Fibroblast of villous mesenchyme (primary cell): ENCODE measurements at places on chromosomes 5 and 9. TPM values are rescaled to one million over a fixed set of nuclear protein-coding genes. Genes with fewer than 3 reads are reported as not detected.
A peak's percentile ranks its signal among the peaks of the same experiment; 100 is the strongest.

- no peak for DNase-seq
Observed at GRCh38 chr5:149326611-149327010, 18.7 kb upstream of the GRPEL2 start.

DNA sequence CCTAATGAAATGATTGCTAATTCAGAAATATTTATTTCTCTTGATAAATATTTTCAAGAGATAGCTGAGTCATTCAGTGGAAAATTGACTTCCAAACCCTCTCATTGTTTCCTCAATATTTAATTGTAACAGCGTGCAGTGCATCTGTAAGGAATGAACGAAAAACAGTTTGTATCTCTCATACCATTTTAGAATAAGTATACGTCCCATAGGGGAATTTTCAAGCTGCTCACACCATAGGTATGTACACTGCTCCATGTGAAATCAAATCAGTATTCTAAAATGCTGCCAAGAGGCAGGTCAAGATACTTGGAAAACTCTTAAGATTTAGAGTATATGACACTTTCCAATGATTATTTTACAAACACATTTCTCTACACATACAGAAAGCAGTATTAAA, 202.2 kb downstream of the ARL15 start:
- DNase-seq, result no peak

- no peak for DNase-seq
Observed at GRCh38 chr5:112310746-112311145, 108.3 kb downstream of the EPB41L4A start.

DNA sequence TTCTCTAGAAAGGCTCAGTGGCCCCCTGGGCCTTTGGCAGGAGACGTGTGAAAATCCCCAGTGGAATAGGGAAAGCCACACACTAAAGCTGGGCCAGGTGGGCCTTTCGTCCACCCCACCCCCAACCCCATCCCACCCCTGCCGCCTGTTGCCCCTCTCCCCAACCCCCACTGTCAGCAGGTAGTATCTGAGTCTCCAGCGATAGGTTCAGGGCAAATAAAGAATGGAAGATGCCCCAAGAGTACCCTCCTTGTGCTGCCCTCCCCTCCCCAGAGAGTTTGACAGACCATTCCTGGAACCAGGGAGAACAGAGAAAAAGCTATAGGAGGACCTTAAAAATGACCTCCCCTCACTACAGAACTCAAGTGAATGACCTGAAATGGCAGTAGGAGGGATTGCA, 36.7 kb upstream of the UBE2D2 start:
- no peak for DNase-seq

DNA sequence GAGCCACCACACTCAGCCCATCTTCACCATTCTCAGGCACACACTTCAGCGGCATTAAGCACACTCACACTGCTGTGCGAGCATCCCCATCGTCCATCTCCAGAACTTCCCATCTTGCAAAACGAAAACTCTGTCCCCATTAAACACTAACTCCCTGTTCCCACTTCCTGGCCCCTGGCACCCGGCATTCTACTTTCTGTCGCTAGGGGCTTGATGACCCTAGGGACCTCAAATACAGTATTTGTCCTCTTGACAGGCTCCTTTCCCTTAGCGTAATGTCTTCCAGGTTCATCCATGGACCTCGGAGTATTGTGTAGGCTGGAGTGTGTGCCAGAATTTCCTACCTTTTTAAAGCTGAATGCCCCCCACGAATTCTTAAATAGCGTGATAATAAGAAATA, 14.7 kb upstream of the UBAC1 start:
- DNase-seq, result no peak

ZBED3 gene
- total RNA-seq, result 1.3 and 2.6 TPM in 2 replicates

DNA sequence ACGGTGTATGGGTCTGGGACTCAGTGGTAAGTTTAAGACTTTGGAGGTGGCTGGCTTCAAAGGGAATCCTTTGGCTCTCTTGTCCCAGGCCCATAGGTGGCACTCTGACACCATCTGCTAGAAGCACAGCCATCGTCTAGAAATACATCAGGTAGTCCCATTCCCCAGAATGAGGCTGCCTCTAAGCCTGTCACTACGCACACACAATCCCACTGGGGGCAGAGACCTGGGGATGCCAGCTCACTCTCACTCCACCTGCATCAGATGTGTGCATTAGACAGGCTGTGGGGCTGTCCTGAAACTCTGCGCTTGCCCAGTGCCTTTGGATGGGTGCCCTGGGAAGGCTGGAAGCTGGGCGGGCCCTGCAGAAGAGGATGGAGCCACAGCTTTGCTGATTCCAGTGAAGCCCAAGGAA, 127.5 kb upstream of the PANK3 start:
- DNase-seq, result peak; percentile 41

GRCh38 chr9:126875756-126876510, 15.5 kb downstream of the ZBTB34 start:
- DNase-seq, result no peak

DNA sequence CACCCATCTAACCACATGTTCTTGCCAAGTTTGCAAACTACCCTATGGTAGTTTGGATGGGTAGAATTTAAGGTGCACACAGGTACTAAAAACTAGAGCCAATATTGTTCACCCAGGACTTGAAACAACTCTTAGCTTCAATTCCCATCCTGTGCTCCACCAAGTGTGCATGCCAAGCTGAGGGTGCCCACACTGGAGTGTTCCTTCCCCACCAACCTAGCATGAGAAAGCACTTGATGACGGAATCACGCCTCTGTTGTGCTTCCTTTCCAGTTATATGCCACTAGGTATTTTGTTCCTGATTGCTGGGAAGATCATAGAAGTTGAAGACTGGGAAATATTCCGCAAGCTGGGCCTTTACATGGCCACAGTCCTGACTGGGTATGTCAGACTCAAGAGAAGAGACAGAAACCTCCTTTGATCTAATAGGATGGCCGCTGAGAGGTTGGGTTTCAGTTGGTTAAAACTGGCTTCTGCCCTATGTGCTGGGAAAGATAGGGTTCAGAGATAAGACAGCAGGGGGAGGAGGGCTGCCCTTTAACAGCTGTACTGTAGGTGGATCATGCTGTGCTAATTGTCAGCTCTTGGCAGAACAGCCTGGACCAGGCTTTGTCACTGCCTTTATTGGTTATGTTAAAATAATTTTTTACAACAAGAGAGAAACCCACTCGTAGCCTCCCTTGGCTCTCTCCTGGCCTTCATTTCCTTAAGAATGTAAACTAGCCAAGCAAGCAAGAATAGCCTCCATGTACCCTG, 83.5 kb downstream of the SLC1A1 start:
- DNase-seq, result no peak

DNA sequence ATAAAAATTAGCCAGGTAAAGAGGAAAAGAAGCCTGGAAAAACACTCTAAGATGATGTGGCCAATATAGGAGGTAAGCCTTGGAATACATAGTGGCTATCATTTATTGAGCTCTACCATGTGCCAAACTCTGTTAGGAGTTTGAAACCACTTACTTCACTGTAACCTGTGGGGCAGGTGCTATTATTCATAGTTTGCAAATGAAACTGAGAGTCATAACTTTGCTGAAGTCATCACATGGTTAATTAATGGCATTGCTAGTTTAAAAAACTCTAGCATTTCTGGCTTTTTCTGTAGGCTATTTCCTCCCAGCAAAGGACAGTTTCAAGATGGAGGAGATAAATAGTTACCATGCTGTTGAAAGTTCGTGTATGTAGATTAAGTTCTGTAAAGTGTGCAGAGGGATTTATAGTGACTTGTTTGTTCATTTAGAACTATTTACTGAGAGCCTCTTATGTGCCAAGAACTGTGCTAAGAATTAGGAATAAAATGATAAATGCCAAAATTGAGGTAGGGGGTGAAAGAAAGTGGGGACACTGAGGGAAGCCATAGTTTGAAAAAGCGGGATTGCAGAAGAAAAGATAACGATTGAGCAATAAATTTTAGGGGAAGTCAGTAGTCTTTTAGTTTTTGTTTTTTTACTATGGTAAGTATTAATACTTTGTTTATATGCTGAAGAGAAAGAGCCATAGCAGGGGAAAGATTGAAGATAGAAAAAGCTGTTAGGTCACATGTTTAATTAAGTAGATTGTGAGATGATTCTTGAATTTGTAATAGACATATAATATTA, 57.2 kb downstream of the WDR70 start:
- no peak for DNase-seq

- DNase-seq, result no peak
Observed at GRCh38 chr5:158639881-158640592, 459.7 kb downstream of the EBF1 start.

DNA sequence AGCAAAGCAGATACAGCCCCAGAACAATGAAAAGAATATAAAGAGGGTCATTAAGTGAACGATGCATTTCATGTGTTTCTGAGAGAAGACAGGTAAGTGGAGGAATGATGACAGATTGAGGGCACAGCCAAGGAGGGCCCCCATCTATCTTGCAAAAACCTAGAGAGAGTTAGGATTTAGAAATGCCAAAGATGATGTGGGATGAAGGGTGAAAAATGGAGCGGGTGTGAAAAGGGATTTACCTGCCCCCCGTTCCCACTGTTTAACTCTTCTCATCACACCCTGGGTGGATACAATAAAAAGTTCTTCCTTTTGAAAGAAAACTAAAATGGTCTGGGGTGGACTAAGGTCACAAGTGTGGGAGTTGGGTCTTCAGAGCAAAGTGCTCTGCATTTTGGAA, 18.5 kb upstream of the PPP2R2B start:
- DNase-seq, result no peak

- peak; percentile 68 for DNase-seq
Observed at GRCh38 chr5:54807421-54807820, 178.0 kb downstream of the ESM1 start.

DNA sequence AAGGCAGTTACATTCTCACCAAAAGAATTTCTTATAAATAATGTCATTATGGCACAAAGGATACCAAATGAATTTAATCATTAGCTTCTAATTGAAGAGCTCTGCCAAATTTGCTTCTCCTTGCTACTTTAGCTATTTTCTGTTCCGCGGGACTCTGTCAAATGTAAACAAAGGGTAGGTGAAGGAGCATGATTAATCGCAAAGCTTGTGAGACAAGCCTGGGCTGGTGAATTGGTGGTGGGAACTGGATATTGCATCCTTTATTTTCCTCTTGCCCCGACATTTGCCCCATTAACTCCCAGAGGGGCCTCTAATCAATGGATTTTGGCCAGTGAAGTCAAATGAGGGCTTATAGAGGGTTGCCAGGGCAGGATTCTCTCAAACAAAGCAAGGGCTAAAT, 234.2 kb upstream of the RFX3 start:
- peak; percentile 49 for DNase-seq

- DNase-seq, result no peak
Observed at GRCh38 chr9:84485539-84485938, 145.0 kb upstream of the SLC28A3 start.

TMEM252 gene
- not detected in 2 replicates for total RNA-seq

GRCh38 chr5:93676704-93677103, 64.7 kb downstream of the POU5F2 start:
- no peak for DNase-seq

DNA sequence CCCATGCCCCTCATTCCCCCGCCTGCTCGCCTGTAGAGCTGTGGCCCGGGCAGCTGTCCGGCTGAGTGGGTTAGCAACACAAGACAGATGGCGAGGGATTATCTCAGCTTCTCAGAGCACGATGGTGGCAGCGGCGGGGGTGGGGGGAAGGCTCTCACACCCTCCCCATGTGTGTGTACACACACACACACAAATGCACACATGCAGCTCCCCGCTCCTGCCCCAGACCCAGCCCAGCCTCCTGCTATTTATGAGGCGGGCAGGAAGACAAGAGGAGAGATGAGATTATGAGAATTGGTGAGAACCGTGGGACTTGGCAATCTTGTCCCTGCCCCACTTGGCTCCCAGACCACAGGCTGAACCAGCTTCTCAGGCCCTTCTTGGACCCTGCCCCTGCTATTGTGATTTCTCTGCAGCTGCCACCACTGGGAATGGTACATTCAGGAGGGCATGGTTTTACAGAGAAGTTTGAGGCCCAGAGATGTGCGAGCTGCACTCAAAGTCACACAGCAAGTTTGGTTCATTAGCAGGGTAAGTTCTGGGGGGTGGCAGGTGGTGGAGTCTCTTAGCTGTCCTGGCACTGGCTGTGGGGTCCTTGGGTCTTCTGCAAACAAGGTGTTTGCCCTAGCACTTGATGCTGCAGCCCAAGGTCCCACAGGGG, 51.0 kb upstream of the PSD2 start:
- no peak for DNase-seq

- no peak for DNase-seq
Observed at GRCh38 chr5:6362846-6363245, 15.5 kb downstream of the MED10 start.

GRCh38 chr5:94709277-94709676, 90.8 kb downstream of the SLF1 start:
- no peak for DNase-seq

GRCh38 chr5:60538426-60538825, 161.5 kb downstream of the DEPDC1B start:
- no peak for DNase-seq

GRCh38 chr9:135009794-135010585, 77.5 kb upstream of the OLFM1 start:
- no peak for DNase-seq

GRCh38 chr5:59732806-59733205, 160.7 kb downstream of the PDE4D start:
- DNase-seq, result no peak

DNA sequence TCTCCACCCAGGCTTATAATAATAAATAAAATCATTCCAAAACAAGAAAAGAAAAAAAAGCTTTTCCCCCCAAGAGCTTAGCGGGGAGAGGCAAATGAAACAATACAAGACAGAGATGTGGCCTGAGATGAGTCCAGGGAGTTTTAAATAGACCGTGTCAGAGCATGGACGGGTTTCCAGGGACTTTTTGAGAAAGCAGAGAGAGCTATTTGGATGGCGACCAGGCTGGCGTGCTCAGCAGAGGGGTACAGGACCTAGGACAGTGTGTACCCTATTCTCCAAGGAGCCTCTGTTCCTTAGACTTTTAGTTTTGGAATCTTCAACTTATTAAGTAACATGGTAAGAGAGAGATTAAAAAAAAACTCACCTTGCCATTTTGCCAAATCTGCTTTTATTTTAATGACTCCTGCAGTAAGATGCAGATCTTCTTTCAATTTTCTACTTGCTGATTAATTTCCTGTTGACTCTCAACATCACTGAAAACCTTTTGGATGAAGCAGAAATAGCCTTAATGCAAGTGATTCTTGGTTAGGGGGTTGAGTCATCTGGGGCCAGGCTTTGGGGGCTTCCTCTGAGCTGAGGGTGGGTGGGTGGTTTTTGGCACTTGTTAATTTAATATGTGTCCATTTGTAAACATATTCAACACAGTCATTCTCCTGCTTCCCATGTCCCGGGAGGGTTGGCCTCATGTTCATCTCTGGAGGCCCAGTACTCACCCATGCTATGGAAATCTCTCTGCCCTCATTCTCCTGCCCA, 49.6 kb upstream of the OSMR start:
- DNase-seq, result no peak

SH3TC2 gene
- total RNA-seq, result 3.9 and 13.4 TPM in 2 replicates

DNA sequence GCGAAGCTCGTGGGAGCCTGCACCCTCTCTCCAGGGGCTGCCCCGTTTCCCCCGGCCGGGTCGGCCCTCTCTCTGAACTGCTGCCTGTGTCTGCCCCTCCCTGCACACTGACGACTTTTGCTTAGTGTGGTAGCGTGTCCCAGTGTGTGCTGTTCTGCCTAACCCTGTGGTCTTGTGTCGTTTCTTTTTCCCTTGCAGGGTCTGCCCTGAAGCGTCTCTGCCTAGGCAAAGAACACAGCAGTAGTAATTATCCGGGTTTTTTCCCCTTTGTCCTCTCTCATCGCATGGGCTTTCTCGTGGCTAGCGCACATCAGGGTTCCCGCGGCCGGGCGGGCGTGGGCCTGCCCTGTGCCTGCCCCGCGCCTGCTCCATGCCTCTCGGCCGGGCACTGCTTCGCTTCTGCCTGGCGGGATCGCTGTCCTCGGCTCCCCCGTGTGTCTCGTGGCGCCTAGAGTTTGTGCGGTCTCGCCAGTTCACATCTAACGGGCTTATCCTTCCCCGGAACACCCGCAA, 122.7 kb downstream of the WNK2 start:
- DNase-seq, result no peak
